ENCODE measurements at places on chromosomes 2 and 18.

GRCh38 chr2:131046918-131047652 is 46.2 kb downstream of the FAM168B start:
- DNase-seq = no peak

DNA sequence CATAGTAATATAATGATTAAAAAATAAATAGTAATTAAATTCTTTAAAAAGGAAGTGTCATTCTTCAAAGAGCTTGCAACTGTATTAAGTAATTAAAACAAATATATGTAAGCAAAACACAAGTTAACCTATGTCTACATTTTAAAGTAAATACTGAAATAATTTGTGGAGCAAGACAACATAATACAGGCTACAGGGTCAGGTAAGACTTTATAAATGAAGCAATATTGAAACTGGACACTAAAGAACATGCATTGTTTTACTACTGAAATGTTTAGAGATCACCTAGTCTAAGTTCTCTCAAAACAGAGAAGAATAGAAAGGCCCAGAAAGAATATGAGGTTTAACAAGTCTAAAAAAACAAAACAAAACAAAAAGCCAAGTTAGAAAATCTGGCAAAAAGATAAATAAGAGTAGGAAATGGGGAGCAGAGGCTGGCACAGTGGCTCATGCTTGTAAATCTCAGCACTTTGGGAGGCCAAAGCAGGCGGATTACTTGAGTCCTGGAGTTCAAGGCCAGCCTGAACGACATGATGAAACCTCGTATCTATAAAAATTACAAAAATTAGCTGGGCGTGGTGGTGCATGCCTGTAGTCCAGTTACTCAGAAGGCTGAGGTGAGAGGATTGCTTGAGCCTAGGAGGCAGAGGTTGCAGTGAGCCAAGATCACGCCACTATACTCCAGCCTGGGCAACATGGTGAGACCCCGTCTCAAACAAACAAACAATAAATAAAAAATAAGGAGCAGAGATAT is 34.4 kb downstream of the VPS54 start:
- no peak for DNase-seq

DNA sequence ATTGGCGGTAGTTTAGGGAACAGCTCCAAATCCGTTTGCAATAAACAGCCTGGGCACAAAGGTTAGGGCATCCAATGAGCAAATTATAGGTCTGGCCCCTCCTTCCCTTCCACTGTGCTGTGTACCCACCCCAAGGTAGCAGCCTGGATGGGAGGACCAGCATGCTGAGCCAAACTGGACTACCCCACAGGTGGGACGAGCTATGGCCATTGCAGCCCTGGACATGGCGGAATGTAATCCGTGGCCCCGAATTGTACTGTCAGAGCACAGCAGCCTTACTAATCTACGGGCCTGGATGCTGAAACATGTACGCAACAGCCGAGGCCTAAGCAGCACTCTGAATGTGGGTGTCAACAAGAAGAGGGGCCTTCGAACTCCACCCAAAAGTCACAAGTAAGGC is 6.7 kb downstream of the AGBL5 start:
- DNase-seq = no peak

DNA sequence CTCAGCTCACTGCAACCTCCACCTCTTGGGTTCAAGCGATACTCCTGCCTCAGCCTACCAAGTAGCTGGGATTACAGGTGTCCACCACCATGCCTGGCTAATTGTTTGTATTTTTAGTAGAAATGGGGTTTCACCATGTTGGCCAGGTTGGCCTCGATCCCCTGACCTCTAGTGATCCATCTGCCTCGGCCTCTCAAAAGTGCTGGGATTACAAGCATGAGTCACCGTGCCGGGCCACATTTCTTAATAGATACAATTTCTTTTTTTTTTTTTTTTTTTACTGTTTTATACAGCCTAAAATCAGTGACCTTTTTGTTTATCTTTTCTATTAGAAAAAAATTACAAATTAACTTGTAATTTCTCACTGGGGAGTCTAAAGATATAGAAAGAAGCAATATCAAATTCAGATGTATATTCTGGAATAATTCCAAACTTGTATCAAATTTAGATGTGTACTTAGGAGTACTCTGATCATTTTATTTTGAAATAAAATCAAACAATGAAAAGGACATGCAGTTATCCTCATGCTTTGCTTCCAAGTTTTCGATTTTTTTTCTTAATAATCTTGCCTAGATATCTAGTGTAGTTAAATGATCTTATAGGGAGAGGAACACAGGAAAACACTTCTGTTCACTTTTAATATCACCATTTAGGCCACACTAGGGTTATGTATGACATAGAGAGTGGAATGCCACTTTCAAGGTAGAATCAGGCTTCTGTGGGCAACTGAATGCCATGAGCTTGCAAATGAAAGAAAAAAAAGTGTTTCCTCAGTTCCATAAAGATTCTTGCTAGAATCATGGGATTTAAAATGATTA is 1089.3 kb downstream of the SUCLG1 start:
- no peak for DNase-seq

DNA sequence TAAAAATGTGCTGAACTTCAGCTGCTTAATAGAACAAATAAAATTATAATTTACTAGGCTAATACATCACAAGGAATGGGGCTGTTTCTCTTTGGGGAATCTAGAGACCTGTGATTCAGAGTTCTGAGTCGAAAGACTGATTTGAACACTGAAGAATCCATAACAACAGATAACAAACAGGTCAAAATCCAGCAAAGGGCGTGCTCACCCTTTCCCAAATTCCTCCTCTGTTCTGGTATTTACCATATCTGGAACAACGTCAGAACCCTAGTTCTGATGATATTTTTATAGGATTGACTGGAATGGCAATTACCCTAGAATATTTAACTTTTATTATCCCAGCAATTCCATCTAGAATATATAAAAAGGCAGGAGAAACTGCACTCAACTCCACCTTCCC is 66.0 kb upstream of the ITGA6 start:
- no peak for DNase-seq

DNA sequence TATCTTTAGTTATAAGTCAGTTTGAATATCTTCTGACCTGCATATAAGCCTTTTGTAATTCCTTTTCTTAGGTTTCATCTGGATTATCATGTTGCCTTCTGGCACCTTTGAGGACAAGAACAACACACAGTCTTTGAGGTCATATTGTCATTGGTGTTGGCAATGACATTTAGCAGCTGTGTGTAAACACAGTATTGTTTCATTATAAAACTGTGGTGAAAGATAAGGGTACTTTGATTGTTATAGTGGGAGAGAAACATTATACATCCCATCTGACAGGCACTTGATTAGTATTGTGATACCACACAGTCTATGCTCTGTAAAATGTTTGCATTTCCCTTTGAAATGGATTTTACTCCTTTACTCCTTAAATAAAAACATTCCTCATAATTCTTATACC is 313.5 kb downstream of the RPRM start:
- no peak for DNase-seq

DNA sequence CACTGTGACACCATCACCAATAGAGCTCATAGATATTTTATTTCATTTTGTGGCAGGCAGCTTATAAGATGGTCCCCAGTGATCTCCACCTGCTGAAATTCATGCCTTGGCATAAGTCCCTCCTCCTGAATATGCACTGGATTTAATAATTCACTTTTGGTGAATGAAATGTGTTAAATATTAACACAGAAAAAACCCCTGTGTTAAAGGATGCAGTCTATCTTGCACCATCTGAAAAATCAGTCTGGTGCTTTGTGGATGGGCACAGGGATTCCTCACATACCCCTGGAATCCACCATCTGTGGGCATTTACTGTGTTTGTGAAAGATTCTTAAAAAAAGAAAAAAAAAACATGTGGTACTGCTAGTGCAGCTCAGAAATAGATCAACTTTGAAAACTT is 26.1 kb upstream of the WIPF1 start:
- no peak for DNase-seq
